Osteocyte (in vitro differentiated cells): ENCODE measurements at places on chromosomes 3 and 15.

- no peak for DNase-seq
These were observed 751.0 kb downstream of the VGLL3 start for GRCh38 chr3:86239946-86240345.

GRCh38 chr3:168951884-168952283 lies 711.6 kb downstream of the MECOM start:
- DNase-seq, result no peak

GRCh38 chr15:94749811-94750617 lies 518.7 kb downstream of the MCTP2 start:
- no peak for DNase-seq

DNA sequence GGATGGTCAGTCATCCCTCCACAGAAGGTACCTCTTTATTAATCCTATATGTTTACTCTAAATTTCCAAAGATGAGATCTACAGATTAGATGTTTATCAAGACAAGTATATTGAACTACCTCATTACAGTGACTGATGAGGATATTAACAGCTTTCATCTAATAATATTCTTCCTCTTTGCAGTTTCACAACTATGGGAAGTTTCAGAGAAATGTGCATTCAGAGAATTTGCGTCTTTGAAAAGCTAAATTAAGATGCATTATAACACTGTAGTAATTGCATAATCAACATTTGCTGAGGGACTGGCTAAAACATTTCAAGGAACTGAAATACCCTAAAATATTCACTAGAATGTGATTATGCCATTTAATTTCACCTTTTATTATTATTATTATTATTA lies 46.7 kb downstream of the MCF2L2 start:
- DNase-seq, result no peak

GRCh38 chr3:53300826-53301225 lies 45.0 kb upstream of the TKT start:
- no peak for DNase-seq

GRCh38 chr3:125028657-125029056 lies 27.1 kb downstream of the HEG1 start:
- no peak for DNase-seq

DNA sequence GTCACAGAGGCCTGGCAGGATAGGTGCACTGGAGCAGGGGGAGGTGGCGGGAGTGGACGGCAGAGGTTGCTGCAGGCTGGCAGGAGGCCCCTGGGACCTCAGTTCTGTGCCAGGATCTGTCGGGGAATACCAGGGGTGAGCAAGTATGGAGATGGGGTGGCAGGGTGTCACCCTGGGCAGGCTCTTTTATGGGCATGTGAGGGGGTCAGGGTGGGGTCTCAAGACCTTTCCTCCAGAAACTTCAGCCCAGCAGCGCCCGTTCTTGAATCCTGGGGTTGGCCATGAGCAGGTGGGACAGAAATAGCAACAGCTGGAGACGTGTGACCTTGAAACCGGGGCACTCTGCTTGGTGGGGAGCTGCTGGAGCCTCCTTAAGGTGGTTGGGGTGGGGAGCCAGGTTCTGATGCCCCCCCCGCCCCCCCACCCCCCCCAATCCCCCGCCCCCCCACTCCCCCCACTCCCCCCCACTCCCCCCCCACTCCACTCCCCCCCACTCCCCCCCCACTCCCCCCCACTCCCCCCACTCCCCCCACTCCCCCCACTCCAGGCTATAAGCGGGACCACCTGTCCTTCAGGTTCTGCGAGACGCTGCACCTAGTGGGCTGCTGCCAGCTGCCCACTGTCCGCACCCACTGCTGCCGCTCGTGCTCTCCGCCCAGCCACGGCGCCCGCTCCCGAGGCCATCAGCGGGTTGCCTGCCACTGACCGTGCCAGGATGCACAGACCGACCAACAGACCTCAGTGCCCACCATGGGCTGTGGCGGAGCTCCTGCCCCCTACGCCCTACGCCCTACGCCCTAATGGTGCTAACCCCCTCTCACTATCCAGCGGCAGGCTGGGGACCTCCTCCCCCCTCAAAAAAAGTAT lies 84.9 kb downstream of the TBC1D2B start:
- no peak for DNase-seq

- DNase-seq, result no peak
These were observed 614.6 kb upstream of the TBL1XR1 start for GRCh38 chr3:177811835-177812234.

- DNase-seq, result no peak
These were observed 128.3 kb upstream of the BHLHE40 start for GRCh38 chr3:4850928-4851265.

GRCh38 chr15:81184188-81184587 lies 12.5 kb upstream of the IL16 start:
- DNase-seq, result no peak

- no peak for DNase-seq
These were observed 24.2 kb downstream of the STARD5 start for GRCh38 chr15:81299630-81300273.

DNA sequence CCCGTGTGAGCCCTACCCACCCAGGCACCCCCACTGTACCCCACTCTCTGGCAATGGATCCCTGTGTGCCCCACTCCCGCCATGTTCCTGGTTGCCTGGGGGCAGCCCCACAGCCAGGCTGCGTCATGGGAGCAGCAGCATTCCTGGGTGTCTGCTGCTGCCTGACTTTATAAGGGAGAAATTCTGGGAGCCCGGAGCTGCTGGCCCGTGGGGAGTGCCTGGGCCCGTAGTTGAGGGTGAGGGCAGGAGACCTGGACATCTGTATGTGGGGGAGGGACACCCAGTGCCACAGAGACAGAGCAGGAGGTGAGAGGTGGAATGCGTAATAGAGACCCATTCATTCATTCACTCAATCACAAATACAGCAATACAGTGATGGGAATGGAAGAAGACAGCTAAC lies 15.1 kb downstream of the CSPG4 start:
- DNase-seq, result no peak

- DNase-seq, result no peak
These were observed 38.8 kb downstream of the EID1 start for GRCh38 chr15:48916721-48917120.

DNA sequence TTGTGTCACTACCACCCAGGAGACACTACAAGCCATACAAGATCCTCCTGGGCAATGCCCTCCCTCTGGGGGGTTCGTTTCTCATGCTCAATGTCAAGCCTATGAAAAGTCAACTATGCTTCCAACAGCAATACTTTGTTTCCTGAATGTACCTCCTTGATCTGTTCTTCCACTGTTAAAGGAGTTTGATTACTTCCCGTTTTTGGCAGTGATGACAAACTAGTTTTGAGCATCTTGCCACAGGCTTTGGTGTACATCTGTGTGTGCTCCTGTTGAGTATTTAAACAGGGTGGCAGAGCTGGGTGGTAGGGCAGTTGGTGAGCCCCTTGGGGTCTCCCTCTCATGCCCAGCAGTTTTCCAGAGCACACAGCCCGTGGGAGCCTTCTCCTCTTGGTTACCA lies 81.4 kb downstream of the IL12A start:
- DNase-seq, result no peak

DNA sequence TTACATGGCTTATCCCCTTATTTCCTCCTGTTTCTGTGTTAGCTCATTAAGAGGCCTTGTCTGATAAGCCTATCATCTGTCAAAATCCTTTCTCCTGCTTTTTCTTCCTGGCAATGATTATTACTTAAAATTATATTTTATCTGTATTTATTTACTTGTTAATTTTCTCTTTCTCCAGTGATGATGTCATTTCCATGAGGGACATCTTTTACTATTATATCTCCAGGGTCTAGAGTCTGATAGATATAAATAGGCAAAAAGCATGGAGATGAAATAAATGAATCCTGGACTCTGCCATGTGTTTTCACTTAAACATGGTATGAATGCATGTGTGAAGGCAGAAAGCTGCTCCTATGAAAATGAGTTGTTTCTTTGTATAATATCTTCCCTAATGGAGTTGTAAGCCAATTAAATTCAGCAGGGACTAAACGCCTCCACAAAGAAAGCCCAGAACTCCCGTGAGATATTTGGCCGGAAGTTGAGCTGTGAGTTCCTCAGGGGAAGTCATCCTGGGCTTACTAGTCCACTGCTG lies 375.2 kb downstream of the TUSC7 start:
- no peak for DNase-seq

GRCh38 chr3:139757448-139758030 lies 79.8 kb upstream of the NMNAT3 start:
- DNase-seq, result no peak

GRCh38 chr15:38648121-38648843 lies 83.7 kb upstream of the RASGRP1 start:
- no peak for DNase-seq

DNA sequence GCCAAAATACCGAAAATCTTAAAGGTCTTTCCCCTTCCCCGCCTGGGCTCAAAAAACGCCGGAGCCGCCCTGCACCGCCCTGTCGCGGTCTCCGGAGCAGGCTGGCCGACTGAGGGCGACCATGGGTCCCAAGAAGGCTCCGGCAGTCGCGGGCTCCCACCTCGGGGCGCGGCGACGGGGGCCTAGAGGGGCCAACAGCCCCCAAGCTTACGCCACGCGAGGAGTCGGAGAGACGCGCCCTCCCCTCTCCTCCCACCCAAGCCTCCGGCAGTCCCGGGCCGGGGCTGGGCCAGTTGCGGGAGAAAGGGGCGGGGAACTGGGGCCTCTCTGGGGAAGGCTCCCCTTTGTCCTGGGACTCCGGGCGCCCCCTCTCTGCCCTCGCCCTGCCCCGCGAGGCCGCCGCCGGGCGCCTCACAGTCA lies 69.2 kb downstream of the GOLGA8B start:
- DNase-seq, result no peak

GRCh38 chr3:195040094-195040493 lies 230.9 kb downstream of the XXYLT1 start:
- DNase-seq, result no peak

DNA sequence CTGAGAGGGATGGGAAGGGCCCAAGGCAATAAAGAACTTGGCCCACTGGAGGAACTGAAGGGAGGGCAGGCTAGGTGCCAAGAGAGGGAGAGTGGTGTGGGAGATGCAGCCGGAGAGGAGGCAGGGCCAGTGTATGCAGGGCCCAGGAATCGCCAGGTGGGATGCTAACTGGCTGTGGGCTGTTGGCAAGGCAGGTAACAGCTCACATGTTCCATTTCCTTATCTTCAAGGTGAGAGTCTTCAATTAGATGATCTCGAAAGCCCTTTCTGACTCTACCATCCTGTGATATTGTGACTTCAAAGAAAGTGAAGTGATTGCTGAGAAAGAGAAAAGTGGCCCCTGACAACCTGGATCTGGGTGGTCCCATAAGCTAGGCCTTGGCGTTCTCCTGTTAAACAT lies 49.0 kb downstream of the CASR start:
- DNase-seq, result no peak

DNA sequence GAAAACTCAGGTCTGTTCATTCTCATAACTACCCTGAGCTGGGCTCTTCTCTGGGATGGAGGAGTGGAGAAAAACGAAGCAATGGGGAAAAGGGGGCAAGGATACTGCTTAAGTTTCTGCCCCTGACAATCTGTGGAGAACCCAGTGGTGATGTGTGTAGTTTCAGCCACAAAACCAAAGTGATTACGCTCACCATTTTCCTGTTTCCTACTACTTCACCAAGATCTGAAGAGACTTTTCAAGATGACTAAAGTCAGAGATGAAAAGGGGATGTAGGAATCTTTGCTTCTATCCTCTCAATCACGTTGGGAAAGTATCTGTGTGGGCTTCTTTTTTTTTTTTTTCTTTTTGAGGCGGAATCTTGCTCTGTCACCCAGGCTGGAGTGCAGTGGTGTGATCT lies 8.3 kb upstream of the UBE2E1 start:
- no peak for DNase-seq

DNA sequence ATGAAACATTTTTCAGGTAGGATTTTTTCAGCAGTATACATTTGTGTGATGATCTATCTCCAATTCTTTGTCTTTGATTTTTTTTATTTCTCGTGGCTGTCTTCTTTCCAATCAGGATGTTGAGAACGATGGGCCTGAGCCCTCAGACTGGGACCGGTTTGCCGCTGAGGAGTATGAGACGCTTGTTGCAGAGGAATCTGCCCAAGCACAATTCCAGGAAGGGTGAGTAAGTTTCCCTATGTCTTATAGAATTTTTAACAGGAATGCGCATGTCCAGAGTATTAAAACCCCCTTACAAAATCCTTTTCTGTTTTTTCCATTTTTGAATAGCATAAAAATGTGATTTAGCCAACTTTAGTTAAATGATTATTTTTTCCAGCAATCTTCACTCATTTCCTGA lies 90.0 kb downstream of the MSL2 start:
- DNase-seq, result no peak

- DNase-seq, result no peak
These were observed 536.2 kb downstream of the GRM7 start for GRCh38 chr3:7397097-7397496.

DNA sequence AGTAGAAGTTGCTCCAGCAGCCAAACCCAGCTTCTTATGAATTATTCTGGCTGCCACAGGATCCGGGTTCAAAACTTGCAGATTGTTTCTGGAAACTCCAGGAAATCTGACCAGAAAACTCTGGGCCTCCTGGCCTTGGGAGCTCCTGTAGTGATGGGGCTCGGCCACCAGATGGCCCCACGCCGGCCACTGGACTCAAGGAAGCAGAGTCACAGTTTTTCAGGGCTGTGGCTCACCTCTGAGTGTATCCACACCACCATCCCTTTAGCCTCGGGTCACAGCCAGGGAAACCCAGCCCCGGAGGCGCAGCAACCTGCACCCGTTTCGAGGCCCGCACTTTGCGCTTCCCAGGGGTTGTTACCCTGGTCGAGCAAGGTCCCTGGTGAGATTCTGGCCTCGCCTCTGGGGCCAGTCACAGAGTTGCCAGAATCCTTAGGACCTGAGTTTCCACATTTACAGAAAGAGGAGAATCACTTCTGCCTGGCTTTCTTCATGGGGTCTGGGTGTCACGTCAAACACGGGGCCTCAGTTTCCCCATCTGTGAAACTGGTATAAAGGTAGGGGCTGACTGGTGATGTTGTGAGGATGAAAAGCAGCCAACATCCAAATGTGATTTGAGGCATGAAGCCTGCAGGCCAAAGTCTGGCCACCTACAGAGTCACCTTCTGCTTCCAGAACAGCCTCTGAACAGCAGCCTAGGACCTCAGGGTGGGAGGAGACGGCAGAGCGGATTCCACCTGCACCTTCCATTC lies 53.5 kb upstream of the LCTL start:
- peak; percentile 92 for DNase-seq

DNA sequence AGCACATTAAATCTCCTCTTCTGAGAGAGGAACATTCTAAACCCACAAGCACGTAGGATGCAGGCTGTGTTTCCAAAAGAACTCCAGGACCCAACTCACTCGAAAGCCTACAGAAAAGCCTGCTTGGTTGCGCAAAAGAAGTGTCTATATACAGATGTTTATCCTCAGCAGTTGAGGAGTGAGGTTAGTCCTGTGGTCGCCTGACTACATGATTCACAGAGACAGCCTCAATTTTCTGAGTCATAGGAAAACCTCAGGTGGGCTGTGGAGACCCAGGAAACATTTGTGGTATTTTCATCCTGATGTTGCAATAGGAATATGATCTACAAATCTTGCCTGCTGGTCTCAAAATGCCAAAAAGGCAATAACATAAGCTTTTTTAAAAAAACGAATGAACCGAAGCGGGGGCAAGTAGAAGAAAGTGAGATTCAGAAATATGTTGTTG lies 183.8 kb upstream of the THRB start:
- DNase-seq, result no peak

GRCh38 chr3:174548841-174549623 lies 310.1 kb upstream of the NAALADL2 start:
- DNase-seq, result no peak
